ENCODE measurements at places on chromosomes 7 and 10.

DNA sequence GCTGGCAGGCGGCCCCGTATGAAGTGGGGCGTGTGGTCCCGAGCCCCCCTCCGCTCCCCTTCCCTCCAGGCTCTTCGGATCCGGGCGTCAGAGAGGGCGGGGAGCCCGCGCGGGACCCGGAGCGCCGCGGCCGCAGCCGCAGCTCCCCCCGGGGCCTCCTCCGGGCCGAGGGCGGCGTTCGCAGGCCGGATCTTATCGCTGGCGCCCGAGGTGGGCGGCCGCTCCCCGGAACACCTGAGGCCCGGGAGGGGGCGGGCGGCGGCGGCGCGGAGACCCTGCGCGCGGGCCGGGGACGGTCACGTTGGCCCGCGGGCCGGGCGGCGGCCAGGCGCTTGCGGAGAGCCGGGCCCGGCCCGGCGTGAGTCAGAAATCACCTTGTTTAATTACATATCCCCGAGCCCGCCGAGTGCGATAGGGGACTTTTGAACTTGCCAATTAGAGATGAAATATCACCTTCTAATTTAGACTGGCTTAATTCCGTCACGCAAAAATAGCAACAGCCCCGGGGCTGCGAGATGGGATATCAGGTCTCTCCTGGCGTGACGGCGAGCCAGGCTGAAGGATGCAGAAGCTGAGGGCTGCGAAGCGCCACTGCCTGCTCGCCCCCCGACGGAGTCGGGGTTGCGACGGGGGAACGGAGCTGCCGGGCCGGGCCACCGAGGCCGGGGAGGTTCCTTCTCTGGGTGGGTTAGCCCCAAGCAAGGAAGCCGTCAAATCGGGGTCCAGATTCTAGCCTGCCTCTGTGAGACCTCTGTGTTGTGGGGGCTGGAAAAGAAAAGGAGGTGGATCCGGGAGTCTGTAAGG lies 43.4 kb downstream of the LDB3 start:
- DNase-seq: peak; percentile 67

DNA sequence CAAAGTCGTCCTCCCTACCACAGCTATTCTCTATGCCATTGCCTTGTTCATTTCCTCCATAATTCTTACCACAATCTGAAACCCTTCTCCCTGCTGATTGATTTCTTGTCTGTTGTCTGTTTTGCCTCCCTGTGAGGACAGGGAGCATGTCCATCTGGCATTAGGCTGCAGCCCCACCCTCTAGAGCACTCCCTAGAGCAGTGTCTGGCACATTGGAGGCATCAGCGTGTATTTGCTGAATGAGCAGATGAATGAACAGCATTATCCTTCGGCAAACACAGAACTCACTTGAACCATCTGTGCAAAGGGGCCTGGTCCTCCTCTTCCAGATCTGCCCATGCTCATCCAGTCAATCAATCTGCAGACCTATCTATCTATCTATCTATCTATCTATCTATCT lies 5.1 kb upstream of the DMBT1 start:
- DNase-seq: no peak

- DNase-seq: no peak
Observed at GRCh38 chr10:98638920-98639319, 192.2 kb upstream of the HPS1 start.

DNA sequence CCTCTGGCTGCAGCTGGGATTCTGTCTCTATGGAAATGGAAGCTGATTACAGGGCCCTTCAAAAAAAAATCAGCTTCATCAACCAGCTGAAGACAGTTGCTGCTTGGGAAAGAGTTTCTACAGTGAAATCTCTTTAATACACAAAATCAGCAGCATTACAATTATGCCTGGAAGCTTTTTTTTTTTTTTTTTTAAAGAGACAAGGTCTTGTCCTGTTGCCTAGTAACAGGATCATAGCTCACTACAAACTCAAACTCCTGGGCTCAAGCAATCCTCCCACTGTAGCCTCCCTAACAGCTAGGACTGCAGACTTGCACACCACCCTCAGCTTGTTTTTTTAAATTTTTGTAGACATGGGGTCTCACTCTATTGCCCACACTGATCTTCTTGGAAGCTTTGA lies 94.5 kb downstream of the OR13A1 start:
- no peak for DNase-seq

DNA sequence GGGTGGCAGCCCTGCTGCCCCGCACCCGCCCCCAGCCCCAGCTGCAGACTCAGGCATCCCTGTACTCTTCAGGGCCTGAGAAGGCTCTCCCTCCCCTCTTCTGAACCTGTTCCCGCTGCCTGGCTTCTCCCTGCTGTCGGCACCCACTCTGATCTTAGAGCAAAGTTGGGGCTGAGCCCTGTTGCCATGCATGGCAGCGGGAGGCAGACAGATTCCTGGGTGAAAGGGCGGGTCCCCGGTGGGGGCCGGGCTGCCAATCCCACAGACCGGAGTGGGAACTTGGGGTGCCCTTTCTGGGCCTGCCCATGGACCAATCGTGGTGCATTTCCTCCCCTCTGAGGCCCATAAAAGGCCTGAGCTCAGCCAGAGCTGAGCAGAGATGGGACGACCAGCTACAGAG lies 80.7 kb downstream of the SPDYE5 start:
- DNase-seq: no peak

GRCh38 chr10:62869958-62870357 lies 53.8 kb upstream of the EGR2 start:
- no peak for DNase-seq

GRCh38 chr10:115772606-115773005 lies 500.4 kb downstream of the GFRA1 start:
- peak; percentile 84 for DNase-seq

DNA sequence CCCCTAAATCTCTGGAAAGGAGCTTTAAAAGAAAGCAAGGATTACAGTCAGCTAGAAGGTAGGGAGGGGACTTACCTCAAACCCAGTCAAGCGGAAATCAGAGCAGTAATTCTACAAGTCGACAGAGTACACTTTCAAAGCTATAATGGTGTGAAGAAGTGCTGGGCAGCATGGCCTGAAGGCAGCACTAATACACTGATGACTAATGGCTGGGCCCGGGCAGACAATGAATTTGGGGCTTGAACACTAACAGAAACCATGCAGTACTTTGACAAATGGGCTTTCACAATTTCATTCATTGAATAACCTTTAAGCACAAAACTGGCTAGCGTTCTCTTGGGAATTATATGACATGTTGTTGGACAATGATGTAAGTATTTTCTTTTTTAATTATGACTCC lies 4.7 kb downstream of the GLI3 start:
- DNase-seq: peak; percentile 87

DNA sequence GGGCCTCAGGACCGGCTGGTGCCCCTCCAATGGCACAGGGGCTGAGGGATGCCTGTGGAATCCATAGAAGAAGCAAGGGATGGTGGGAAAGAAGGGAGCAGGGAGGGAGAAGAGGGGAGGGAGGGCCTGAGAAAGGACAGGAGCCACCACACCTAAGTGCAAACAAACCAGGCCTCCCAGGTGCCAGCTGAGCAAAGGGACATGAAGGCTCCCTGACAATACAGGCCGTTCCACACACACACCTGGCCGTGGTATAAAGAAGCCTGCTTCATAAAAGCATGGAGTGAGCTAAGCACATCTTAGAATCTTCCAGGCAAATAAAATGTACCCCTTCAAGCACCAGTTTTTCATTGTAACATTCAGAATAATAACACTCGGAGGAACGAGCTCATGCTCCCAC lies 54.0 kb downstream of the OAT start:
- DNase-seq: no peak

GRCh38 chr7:142750321-142750938 lies 1.2 kb downstream of the PRSS1 start:
- no peak for DNase-seq

GRCh38 chr7:143265017-143265693 lies 1.9 kb downstream of the GSTK1 start:
- no peak for DNase-seq

- no peak for DNase-seq
Observed at GRCh38 chr7:2869981-2870380, 25.9 kb upstream of the GNA12 start.

DNA sequence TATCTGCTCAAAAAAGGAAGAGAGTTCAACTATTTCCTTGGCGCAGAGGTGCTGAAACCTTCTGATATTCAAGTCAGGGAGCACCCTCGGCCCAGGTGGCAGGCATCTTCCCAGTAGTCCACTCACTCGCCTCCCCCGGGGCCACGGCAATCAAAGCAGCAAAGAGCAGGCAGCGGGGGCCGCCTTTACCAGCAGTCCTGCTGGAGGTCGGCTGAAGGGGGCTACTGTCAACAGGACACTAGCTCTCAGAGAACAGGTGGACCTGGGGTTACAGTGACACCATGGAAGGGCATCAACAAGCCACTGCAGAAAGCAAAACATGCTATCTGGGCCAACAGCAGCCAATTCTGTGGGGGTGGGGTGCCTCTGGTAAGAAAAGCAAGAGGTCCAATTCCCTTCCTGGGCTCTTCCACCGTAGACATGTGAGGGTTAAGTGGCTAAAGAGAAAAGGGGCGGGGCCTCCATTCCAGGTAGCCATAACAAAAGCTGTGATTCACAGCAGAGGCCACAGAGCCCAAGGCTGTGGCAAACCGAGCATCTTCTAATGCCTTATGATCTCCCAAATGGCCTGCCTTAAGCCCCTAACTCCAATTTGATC lies 9.4 kb downstream of the FZD9 start:
- DNase-seq: no peak

GRCh38 chr7:120760050-120760449 lies 97.9 kb downstream of the TSPAN12 start:
- DNase-seq: no peak

GRCh38 chr10:69242852-69243212 lies 22.7 kb downstream of the HKDC1 start:
- DNase-seq: no peak

DNA sequence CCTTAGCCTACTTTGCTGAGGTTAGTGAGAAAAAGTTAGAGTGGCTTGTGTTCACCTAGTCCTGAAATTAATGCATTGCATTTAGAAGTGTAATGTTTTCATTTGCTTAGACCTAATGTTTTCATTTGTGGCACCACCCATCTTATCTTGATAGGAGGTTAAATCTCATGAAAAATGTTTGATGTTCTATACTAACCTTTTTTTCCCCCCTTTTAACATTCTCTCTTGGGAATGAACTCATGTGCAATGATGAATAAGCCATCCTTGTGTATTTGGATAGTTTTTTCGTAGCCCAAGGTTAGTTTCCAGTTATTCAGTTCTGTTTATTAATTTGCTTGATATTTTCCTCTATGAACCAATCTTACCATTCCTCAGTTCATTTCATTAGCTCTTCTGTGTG lies 2.8 kb downstream of the FHIP2A start:
- DNase-seq: no peak

DNA sequence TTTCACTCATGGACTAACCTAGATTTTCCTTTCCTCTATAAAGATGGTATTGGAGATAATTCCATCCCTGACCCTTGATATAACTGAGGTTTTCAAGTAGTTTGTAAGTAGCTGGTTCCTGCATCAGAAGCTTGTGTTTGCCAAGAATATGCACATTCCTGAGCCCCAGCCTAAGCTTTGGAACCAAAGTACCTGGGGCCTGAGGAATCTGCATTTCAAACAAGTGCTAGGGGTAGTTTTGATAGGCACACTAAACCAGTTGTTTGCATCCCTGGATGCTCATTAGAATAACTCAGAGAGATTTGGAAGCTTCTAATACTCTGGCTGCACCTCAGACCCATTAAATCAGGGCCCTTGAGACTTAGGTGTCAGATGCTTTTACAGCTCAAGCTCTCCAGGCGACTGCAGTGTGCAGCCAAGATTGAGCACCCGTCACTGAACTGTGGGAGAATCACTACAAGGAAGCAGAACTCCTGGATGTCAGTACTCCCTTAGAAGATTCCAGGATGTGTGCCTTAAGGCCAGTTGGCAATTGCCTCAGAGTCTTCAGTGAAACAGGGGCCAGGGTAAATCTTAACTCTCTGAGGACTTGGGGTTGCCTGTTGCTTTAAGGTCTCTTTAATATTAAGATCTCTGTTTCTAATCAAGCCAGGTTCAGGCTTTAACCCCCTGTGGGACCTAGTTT lies 565.0 kb downstream of the REEP3 start:
- DNase-seq: no peak

GRCh38 chr7:134985894-134986362 lies 380 bp upstream of the AGBL3 start:
- DNase-seq: no peak

DNA sequence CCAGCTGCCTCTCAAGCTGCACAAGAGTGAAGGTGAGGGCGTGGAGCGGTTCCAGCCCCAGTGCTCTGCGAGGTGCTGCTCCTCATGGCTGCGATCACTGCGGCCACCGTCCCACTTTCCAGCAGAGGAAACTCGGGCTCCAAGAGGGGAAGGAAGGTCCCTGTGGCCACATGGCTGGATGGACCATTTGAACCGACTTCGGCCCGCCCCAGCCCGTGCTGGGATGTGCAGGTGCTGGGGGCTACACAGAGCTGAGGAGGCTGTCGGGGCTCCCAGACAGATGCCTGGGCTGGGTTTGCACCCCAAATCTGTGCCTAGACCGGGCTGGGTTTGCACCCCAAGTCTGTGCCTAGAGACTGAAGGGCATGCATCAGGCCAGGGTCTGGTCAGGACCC lies 186.6 kb downstream of the DNAJB6 start:
- no peak for DNase-seq

DNA sequence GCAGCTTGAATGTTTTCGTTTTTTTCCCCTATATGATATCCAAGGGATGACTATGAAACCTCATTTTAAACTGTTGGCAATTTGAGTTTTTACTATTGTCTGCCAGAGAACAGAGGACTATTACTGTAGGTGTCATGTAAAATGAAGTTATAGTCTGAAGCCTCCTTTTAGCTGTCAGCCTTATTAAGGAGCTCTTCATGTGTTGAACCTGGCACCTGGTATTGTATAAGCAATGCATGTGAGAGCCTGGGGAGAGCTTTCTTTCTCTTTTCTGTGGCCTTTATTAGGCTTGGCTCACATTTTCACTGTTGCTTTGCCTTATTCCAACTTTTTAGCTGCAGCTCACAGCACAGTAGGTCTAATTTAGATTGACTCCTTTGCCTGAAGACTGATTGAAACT lies 119.1 kb upstream of the FOXP2 start:
- DNase-seq: no peak

GRCh38 chr10:32937911-32938424 lies 20.1 kb downstream of the ITGB1 start:
- DNase-seq: no peak

DNA sequence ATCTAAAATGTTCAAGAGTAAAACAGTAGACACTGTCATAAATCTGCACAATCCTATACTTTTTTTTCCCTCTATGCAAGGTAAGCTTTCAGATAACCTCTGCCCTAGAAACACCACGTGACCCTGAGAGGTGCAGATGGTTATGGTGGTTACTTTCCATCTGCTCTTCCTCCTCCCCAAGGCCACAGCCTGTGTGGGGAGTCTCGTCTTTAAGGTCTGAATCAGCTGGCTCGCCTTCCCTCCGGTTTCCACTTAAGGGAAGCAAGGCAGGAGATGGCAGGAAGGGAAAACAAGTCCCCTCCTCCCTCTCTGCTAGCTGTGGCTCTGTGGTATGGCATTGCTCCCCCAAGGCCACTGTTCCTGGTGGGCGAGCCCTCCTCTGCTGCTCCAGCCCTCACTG lies 181.8 kb downstream of the GLI3 start:
- DNase-seq: no peak

DNA sequence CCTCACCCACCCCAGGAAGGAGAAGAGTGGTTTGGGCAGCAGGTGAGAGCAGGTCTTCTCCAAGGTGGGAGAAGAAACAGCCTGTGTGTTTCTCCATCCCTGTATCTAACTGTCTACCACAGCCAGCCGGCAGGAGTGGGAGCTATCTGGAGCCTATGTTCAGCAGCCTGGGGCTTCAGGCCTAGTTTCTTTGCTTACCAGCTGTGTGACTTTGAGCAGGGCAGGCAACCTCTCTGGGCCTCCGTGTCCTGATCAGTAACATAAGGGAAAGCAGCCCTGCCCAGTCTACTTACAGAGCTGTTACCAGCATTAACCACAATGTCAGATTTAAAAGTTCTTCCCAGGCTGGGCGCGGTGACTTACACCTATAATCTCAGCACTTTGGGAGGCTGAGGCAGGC lies 450.7 kb upstream of the ZMIZ1 start:
- no peak for DNase-seq
